ENCODE measurements at places on chromosomes 7 and 10.

DNA sequence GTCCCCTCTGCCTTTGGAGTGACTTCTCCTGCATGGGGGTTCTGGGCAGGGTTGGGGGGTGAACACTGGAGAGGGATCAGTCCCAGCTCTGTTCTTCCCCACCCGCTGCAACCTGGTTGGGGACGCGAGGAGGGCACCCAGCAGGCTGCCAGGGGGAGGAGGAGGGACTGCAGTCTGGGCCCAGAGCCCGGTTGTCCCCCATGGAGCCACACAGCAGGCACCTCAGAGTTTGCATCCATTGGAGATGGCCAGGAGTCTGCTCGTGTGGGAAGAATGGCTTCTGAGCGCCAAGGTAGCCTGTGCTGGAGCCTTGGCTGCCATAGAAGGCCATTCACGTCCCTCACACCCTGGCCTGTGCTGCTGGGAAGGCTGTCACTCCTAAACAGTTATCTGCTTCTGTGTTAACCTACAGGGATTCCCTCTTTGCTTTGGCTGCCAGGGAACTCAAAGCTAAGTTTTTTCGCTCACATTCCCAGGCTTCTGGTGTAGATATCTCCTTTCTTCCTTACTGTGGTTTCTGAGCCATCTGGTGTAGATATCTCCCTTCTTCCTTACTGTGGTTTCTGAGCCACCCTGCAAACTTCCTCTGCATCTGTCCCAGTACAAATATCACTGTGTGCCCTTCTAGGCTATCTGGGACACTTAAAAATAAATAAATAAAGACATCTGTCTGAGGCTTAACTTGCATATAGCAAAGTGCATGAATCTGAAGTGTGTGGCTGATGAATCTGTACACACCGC lies 133.7 kb downstream of the LHPP start:
- no peak for DNase-seq

GRCh38 chr10:83539528-83540308 lies 599.6 kb upstream of the GHITM start:
- DNase-seq, result no peak

DNA sequence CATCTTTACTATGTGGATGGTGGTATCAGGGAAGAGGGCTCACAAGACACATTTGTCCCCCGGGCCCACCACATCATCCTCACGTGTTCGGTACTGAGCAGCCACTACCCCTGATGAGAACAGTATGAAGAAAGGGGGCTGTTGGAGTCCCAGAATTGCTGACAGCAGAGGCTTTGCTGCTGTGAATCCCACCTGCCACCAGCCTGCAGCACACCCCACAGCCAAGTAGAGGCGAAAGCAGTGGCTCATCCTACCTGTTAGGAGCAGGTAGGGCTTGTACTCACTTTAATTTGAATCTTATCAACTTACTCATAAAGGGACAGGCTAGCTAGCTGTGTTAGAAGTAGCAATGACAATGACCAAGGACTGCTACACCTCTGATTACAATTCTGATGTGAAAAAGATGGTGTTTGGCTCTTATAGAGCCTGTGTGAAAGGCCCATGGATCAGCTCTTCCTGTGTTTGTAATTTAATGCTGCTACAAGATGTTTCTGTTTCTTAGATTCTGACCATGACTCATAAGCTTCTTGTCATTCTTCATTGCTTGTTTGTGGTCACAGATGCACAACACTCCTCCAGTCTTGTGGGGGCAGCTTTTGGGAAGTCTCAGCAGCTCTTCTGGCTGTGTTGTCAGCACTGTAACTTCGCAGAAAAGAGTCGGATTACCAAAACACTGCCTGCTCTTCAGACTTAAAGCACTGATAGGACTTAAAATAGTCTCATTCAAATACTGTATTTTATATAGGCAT lies 9.1 kb upstream of the CSGALNACT2 start:
- DNase-seq, result no peak

DNA sequence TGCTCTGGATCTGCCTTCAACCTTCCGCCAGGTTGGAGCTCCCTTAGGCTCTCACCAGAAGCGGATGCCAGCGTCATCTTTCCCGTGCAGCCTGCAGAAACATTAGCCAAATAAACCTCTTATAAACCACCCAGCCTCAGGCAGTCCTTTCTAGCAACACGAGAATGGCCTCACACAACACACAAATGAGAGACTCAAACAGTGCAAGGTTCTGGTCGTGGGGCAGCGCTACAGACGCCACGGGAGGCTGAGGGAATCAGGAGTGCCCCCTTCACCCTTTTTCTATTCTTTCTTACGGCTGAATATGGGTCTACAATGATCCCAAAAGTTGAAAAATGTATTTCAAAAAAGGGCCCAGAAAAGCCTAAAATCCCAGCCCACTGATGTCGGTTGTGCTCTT lies 96.4 kb downstream of the FOXL3 start:
- no peak for DNase-seq

- no peak for DNase-seq
Measured at GRCh38 chr7:67453580-67454380, 457.1 kb downstream of the TYW1 start.

DNA sequence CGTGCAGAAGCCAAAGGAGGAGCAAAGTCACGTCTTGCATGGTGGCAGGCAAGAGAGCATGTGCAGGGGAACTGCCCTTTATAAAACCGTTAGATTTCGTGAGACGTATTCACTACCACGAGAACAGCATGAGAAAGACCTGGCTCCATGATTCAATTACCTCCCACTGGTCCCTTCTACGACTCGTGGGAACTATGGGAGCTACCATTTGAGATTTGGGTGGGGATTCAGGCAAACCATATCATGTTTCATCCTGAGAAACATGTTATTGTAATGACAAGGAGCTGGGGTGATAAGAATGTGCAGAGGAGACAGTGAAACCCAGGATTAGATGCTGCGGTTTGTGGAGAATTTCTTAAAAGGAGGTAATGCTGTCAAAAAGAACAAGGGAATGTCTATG lies 34.0 kb downstream of the THNSL1 start:
- no peak for DNase-seq
